ENCODE measurements at places on chromosomes 2 and 18.

GRCh38 chr18:11119550-11119949 lies 29.8 kb downstream of the PIEZO2 start:
- no peak for DNase-seq

DNA sequence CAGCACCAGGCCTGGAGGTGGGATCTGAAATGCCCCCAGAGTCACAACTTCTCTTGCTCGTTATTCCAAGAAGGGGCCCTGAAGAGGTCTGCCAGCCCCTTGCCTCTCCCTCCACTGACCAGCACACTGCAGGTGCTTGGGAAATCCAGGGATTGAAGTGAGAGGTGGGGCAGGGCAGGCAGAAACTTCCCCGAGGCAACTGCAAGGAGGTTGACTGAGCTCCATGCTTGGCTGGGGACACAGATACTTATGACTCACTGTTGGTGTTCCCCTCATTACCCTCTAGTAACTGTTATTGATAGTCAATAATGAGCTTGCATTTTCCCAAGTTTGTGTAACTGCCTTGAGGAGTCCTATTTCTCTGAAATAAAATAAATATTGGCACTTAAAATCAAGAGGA lies 47.5 kb downstream of the MARCO start:
- DNase-seq, result no peak

DNA sequence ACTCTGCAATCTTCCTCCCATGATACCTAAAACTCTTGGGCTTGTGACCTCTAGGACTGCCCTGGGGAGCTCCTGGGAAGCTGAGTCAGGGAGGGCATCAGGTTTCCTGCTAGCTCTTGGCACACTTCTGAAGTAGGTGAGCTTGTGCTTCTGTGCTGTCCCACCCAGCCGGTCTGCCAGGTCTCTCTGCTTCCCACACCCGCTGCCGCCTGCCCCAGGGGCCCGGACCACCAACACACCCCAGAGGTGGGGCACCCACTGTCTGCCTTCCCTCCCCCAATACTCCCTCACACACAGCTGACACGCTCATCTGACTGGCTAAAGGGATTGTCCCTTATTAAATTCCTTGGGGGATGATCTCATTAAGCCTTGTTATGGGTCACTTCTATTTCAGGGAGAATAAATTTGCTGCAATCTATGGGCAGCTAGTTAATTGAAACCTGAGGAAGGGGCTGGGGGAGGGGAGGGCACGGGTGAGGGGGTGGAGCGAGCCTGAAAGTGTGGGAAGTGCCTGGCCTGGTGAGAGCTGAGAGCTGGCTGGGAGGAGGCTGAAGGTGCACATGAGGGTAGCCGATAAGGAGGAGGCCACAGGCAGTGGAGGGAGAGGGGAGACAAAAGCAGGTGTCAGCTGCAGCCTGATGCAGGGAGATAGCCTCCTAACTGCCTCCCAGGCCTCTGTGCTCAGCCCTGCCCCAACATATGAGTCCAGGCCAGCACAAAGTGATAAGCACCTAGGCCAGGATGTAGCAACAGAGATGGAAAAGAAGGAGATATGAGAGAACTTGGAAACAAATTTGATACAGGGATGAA lies 48.8 kb downstream of the HAUS1 start:
- DNase-seq, result no peak

DNA sequence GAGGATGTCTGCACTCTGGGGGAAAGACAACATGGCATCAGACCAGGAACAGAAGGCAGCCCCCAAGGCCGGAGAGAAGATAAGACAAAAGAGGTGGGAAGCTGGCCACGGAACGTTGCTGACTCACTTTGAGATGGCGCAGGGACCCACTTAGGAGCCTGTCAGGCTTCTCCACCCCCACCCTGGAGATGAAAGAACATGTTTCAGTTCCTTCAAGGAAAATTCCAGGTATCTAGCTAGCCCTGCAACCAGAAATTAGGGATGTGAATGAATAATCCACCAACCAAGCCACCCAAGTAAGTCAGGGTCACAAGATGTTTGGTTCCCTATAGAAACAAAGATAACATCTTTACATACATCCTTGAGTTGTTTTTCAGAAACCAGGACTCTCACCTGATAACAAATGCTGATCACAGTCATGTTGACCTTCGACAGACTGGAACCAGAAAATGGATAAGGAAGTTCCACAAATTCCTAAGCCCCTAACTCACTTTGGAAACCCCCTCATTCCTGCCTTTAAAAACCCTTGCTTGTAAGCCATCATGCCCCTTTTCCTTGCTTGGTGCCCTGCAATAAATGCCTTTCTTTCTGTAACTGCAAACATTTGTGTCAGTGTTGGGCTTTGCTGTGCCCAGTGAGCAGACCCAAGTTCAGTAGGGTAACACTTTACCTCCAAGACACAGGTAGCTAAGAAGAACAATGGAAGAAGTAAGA lies 31.9 kb downstream of the PSTPIP2 start:
- no peak for DNase-seq

GRCh38 chr2:105144152-105144940 lies 97.2 kb upstream of the GPR45 start:
- no peak for DNase-seq

DNA sequence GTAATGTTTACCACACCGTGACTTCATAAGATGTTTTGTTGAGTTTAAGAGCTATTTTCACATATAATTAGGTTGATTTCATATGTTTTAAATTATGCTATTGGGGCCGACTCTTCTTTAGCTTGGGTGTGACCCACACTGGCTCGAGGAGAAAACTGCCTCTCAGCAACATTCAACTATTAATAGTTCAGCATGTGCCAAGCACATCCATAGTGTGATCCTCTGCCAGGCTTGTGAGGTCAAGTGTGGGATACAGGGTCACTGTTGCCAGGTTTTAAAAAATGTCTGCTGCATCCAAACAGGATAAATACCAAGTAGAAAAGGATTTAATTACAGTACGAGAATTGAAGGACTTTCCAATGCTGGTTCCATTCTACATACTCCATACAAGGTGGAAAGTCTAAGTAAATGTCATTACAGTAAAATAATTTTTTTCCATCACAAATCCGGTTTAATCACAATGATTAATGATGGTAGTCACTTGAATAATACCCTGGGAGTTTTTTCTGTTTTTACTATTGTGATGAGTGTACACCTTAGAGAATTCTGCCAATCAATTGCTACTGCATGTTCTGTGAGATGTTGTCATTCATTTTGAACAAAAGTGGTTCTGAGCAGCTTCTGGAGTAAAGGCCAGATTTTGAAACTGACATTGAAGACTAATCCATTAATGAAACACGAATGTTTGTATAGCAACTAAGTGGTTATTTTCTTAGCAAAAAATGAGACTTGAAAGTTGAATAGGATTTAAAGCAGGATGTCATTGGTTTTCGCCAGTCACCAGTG lies 84.5 kb downstream of the ABI2 start:
- DNase-seq, result no peak

GRCh38 chr18:42092848-42093247 lies 137.8 kb downstream of the PIK3C3 start:
- DNase-seq, result no peak

GRCh38 chr2:236164925-236165841 lies 3.0 kb downstream of the GBX2 start:
- DNase-seq, result no peak

DNA sequence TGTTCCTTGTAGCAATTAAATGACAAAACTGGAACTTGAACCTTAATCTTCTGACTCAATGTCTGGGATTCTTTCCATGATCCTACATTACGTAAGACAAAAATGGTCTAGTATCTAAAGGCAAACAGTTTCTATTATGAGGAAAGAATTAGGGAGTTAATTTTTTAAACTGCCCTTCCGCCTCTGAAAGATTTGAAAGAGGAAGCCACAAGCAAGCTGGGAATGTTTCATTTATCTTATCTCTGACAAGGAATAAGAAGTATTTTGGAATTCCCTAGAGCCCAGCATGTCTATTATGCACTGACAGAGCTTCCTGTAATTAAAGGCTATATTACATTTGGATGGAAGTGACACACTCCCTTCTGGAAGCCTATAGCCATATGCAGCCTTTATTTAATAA lies 558.8 kb upstream of the CDH2 start:
- DNase-seq, result no peak

GRCh38 chr18:42891705-42892104 lies 223.8 kb downstream of the RIT2 start:
- no peak for DNase-seq

GRCh38 chr2:205047273-205047839 lies 502.1 kb downstream of the PARD3B start:
- no peak for DNase-seq

GRCh38 chr18:48500517-48500916 lies 38.3 kb upstream of the CTIF start:
- DNase-seq, result no peak

DNA sequence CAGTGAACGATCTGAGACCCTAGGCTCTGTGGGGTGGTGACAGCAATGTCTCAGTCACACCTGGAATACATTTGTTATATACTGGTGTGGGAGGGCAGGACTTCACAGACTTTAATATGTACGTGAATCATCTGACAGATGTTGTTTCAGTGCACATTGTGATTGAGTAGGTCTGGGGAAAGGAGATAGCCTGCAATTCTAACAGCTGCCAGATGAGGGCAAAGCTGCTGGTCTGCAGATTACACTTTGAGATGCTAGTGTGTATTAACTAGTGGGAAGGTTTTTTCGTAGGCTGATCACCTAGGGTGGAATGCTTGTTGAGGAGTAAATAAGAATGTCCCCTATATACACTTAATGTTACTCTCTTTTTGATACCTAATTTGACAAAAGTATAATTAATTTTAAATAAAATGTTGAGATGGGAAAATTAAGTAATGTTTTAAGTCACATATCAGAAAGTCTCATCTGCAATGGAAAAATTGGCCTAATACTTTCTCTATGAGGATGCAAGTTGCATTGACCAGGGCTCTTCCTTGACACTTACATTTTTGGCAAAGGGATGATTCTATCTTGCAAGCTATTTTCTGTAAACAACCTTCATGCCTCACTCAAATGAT lies 496.9 kb upstream of the HNMT start:
- no peak for DNase-seq

DNA sequence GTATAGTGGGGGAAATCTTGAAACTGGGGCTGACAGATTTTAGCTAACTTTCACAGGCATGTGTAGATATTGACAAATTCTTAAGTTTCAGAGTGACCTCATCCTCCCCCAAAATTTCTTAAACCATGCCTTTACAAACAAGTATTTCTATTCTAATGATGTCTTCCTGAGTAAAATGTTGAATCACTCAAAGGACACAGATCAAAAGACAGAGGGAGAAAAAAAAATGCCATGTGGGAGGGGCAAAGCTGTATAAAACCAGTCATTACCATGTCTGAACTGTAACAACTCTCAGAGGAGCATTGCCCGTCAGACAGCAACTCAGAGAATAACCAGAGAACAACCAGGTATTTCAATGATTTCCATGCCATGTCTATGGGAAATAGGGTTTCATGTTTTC lies at the start of gene SERPINB2:
TSS of gene SERPINB2 (plus strand) at position 282 of the 400 bp plus-strand sequence. CDS start 3,740 bp downstream, outside the sequence.
- no peak for DNase-seq

GRCh38 chr18:41146301-41146700 lies 808.7 kb upstream of the PIK3C3 start:
- no peak for DNase-seq

DNA sequence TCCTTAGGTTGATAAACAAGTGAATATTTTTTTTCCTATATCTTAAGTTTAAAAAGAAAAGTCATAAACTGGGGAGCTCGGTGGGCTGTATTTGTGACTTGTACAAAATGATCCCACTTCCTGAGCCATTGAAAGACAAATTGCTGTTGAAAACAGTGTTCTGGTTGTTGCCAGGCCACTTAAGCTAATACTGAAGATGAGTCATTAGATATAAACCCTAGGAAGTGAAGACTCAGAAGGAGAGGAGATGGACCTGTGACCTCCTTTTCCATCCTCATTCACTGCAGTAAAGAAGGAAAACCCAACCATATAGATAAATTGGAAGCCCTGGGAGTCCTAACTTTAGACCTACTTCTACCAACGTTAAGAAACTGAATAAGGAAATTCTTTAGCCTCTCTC lies 46.2 kb upstream of the SERPINE2 start:
- no peak for DNase-seq

DNA sequence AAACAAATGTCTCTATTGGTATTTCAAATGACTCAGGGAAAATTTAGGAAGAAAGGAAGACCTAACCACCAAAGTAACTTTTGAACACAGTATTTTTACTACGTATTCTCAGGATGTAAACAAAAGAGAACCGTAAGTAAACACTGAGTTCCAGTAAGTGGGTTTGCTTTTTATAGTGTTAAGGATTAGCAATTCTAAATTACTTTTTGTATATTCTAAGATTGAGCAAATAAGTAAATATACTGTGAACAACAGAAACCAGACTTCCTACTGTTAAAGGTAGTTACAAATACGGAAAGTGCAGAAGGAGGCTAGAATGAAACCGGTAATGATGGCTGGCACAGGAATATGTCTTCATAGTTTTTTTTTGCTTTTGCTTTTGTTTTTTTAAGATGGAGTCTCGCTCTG lies 31.5 kb downstream of the SESTD1 start:
- DNase-seq, result no peak
